Activated naive CD8-positive, alpha-beta T cell treated with anti-CD3 and anti-CD28 coated beads, Interleukin-2, amount 50 U/mL, for 24 hours (primary cell): ENCODE measurements at places on chromosomes 1 and 21.

DNA sequence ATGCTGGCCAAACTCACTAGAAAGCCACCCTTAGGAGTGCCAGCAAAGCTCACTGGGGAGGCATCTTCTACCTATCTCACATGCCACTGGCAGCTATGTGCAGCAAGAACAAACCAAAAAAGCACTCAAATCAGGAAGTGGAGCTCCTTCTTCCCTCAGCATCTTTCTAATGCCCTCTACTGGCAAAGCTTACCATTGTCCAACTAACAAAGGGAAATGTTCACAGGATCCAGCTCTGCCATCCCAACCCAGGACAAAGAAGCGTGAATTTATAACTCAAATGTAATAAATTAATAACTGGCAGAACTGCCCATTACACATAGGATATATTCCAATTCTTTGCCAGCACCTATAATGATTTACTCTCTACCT, 38.9 kb downstream of the LEPR start:
- no peak for DNase-seq

DNA sequence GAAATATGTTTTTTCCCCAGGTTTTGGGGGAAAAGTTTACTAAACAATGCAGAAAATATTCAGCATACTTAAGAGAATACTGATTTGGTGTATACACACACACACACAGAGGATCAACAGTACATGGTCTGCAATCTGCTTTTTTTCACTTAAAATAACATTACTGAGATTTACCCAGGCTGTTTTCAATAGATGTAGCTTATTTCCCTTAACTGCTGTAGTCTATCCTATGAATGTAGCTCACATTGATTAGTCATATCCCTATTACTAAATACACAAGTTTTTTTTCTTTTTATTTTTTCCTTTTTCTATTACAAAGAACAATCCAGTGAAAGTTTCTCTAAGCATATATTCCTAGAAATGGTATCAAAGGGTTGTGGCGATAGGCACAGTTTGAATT, 266.7 kb upstream of the GREM2 start:
- DNase-seq = no peak

GRCh38 chr1:193342811-193343210, 156.4 kb upstream of the B3GALT2 start:
- no peak for DNase-seq

DNA sequence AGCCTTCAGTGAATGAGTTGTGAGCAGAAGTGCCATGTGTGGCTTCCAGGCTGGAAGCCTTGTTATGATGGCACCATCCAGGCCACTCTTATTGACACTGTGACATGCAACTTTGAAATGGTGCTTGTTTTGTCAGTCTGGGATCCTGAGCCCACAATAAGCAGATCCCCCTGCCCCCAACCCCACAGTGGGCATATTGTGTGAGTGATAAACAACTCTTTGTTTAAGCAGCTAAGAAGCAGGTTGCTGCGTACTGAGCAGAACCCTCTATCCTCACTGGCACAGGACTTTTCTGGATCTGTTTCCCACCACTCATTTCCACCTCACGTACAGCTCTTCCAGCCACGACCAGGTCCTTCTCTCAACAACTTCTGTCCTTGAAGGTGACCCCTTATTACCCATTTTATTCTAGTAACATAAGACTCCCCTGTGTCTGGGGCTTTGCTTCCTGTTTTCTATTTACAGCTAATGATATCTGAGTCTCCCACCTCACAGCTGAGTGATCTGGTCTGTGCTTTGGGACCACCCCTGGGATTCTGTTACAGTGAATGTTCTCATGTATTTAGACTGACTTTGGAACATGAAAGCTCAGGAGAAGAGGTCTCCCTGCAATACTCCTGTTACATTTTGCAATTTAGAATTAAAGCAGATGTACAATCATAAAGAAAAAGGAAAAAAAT, 375.5 kb downstream of the PCP4 start:
- DNase-seq = no peak

- DNase-seq = no peak
These were observed 277.1 kb downstream of the AKT3 start for GRCh38 chr1:243572940-243573339.

GRCh38 chr1:147837964-147838292, 64.7 kb upstream of the GJA8 start:
- no peak for DNase-seq

- DNase-seq = peak; percentile 30
These were observed 3.8 kb downstream of the ZNF672 start for GRCh38 chr1:248841702-248842395.

- no peak for DNase-seq
These were observed 241.0 kb downstream of the RHOU start for GRCh38 chr1:228976316-228976715.
